ENCODE measurements at places on chromosomes 2 and 18.

DNA sequence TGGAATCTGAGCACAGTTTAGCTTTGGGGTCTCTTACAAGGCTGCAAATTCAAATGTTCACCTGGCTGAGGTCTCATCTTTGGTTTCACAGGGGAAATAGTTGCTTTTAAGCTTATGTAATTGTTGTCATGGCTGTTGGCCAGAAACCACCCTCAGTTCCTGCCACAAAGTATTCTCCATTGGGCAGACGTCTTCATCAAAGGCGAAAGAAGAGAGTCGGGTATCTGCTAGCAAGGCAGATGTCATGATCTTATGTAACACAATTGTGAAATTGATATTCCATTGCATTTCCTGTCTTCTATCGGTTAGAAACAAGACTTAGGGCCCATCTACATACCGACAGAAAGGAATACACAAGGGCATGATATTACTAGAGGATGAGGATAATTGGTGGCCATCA is 816.2 kb downstream of the MBD2 start:
- DNase-seq = no peak

- no peak for DNase-seq
Measured at GRCh38 chr18:77316641-77317040, 67.0 kb downstream of the GALR1 start.

DNA sequence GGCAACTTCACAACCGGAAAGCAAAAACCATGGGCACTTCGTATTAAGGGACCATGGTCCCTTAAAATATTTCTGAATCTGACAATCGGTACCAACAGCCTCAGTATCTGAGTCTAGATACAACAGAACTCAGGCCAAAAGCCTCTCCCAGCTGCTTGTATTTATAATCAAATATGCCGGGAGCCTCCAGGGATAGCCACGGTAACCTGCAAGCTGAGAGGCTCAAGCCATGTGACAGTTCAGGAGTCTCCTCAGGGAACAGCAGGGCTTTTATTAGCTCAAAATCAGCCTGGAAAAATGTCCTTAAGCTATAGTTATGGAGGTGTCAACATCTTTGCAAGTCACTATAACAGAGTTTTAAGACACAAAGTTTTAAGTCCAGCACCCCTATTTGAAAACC is 352.8 kb upstream of the GYPC start:
- DNase-seq = no peak

DNA sequence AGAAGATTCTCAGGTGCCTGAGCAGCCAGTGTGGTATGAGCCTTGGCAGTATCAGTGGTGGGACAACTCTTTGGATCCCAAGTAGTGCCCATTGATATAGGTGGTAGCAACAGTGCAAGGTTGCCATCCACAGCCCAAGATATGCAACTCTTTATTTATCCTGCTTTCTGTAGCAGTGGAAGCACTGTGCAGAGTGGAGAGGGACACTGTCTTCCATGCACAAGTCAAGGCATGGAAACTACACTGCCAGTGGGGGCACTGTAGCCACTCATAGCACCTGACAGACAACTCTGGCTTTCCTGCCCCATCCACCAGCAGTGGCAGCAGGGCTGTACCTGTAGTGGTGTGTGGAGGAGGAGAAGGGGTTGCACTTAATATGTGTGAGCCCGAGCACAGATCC is 409.6 kb upstream of the TMEFF2 start:
- no peak for DNase-seq

GRCh38 chr2:73112026-73112912 is 479 bp downstream of the RAB11FIP5 start:
- DNase-seq = peak; percentile 70

GRCh38 chr18:59518705-59519104 is 159.6 kb upstream of the LMAN1 start:
- no peak for DNase-seq

GRCh38 chr2:172169611-172170010 is 66.9 kb upstream of the DLX2 start:
- no peak for DNase-seq

DNA sequence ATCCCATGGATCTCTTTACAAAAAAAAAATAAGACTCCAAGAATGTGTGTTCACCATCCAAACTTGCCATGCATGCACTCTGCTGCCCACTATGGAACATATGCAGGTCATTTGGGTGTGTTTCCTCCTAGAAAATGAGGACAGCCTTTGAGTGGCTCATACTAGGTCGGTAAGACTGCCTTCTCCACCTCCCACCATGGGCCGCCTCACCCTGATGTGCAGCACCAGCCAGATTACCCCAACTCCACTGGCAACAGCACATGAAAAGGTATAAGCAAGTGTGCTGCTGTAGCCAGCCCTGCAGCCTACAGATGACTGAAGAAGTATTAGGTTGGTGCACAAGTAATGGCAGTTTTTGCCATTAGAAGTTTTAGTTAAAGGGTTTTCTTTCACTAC is 214.2 kb downstream of the ATAD2B start:
- no peak for DNase-seq

Measured in sciatic nerve (tissue), 2 donors.